ENCODE measurements at places on chromosomes 12 and 14.

- no peak for DNase-seq
Observed at GRCh38 chr14:91267965-91268437, 23.5 kb upstream of the GPR68 start.

- no peak for DNase-seq
Observed at GRCh38 chr12:74440469-74440868, 97.2 kb upstream of the ATXN7L3B start.

DNA sequence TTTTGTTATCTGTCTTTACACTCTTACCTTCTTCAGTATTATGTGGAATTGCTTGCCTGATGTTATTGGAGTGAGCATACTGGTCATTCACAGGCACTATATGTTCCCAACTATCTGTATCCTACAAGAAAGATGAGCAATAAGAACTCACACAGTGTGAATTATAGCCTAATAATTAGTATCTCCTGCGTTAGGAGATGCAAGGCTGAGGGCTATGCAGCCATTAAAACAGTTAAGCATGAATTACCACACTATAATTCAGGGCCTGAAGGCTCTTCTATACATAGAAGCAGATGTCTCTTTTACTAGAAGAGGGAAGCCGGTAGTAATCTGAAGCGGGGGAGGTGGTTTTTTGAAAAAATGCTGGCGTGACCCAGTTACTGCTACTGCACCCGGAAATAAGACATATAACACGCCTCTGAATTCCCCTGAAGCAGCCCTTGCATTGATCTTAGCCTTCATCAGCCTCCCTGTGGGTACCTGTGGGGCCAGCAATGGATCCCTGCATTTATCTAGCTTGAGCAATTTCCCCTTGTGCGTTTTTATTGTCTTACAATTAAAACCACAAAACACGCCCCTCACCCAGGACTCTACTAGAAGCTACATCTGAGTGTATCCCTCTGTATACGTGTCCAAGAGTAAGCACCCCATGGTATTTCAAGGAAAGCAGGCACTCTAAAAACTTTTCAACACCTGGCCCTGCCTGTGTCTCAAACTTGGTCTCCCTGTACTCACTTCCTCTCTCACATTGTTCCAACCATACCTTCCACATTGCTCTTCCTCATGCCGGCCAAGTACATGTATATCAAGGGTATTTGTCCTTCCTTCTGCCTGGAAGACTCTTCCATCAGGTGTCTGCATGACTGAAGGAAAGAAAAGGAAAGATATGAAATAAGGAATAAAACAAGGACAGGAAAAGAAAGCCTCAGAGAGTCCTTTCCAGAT lies 210.9 kb upstream of the ARID2 start:
- peak; percentile 10 for DNase-seq

DNA sequence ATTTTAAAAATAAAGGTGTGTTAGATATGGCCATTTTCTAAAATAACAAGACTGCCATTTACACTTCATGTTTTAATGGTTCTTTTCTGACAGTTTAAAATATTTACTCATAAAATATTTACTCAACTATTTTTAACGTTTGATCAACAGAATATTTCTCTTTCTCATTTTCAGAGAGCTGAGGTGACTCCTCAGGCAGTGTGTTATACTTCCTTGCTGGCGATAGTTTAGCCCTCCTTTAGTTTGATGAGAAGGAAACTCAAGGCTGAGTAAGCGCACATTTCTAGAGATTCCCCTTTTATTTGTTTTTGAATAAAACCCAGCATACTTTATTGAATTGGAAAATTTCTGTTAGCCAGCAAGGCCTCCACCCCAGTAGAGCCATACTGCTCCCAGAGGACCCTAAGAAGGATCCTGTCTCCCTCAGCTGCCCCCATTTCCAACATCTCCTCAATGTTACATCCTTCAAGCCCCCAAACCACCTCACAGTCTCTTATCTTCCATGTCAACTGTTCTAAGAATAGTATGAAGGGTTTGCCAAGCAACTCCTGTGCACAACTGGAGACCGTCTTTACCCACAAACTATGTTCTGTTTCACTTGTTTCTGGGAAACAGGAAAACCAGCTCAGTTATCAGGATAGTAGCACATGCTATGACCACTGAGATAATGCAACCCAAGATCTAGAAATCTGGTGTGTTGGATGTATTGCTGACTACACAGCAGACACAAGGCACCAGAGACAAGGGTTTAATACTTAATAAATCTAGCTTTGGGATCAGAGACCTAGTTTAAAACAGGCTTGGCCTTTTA lies 129.5 kb downstream of the STXBP6 start:
- no peak for DNase-seq

- no peak for DNase-seq
Observed at GRCh38 chr12:65977384-65977783, 153.1 kb downstream of the HMGA2 start.

DNA sequence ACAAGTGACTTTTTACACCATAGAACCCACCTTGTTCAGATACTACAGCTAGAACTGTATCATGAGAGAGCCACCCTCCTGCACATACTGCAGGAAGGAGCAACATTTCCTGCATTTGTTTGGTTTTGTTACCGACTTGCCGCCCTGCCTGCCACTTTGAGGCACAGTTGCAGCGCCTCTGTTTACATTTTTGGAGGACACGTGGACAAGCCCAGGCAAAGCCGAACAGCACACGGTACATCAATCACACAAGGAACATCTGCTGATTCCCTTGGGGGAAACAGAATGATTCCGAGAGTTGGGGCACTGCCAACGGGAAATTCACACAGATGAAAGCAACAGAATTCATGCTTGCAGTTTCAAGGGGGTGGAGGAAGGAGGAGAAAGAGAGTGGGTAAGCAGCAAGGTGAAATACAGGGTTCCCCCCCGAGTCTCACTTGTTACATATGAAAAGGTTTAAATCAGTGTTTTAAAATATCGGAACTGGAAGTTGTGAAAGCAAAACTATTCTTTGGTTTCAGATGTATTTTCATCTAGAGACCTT lies 110.7 kb downstream of the BTG1 start:
- peak; percentile 20 for DNase-seq

DNA sequence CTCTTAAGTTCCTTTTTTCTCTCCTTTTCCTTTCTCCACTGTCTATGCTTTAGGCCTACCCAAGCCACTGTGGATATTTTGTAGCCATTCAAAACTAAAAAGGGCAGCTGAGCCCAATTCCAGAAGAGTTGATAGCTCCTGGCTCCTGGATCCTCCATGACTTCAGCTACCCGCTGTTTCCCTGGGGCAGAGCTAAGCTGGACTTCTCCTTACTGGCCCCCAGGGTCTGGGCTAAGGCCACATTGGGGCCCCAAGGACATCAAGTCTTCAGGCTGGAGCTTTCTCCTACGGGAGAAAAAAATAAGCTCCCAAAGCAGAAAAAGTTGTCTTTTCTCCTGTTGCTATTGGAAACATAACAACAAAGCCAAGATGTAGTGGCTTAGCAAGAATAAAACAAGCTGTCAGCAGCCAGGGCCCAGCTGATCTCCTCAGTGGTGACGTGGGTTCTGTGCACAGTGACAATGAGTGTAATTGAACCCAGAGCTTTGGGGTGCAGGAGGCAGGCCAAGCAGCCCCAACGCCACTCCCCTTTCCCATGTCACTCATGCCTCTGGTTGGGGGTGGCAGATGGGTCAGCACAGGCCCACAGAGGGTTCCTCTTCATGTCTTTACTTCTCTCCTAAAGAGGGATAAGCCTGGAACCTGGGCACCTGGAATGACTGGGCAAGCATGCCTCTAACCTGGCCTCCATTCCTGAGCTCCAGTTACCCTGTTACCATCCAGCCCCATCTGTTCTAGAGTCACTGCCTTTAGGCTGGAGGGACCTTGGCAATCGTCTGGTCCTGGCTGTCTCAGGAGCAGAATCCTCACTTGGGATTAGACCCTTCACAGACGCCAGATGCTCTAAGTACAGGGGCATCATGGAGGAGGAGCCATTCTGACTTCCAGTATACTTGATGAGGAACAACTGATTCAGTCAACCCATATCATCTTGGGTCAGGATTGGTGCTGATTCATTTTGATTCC lies 171.2 kb downstream of the ZFP36L1 start:
- DNase-seq, result no peak

DNA sequence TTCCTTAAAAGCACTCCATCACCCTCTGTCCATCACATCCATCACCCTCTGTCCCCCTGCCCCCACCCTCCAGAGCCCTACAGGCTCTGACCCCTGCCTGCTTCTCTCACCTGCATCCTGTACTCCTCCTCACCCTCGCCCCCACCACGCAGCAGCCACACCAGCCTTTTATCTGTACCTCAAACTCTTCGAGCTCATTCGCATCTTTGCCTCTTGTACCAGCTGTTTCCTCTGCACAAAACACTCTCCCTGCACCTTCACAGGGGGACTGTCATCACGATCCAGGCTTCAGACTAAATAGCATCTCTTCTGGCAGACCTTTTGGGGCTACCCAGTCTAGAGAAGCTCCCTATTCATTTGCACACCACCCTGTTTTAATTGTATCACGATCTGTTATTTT lies 24.1 kb downstream of the TMEM229B start:
- DNase-seq, result no peak

DNA sequence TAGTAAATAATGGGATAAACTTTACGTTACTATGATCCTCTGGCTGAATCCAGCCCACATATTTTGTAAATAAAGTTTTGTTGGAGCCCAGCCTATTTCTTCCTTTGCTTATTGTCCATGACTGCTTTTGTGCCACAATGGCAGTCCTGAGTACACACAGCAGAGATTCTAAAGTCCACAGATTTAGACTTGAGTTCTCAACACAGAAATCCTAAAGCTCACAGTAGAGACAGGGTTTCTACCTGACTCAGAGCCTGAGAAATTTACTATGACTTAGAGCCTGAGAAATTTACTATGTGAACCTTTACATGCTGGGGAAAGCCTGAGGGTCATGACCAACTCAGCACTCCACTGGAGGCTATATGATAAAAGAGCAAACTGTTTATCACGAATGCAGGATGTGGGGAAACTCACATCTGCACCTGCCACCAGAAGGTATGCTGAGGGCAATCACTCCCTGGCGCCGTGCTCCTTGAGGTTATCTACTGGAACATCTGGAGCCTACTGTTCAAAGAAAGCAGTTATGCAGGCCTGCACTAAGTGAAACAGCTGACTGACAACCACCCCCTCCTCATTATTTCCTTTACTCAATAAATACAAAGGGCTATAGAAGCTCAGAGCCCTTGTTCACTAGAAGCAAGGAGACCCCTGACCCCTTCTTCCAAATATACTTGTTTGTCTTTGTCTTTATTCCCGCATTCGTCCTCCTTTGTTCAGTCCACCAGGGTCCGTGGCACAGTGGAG lies 52.6 kb upstream of the BICD1 start:
- DNase-seq, result no peak

DNA sequence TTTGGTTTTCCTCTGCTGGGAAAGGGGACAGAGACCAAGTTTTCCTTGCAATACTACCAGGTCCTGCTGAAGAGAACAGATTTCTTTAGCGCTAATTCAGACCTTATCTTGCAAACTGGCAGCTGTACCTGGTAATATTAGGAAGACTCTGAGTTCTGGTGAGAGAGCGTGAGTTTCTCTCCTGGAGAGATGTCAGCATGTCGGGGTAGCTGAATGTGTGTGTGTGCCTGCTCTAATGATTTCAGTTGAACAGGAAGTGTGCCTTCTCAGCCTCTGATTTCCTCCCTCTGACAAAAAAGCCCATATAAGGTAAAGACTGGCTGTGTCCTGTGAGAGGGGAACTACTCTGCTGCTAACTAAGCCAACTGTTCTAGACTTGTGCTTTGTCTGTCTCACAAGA lies 10.3 kb upstream of the ERP27 start:
- DNase-seq, result peak; percentile 27

DNA sequence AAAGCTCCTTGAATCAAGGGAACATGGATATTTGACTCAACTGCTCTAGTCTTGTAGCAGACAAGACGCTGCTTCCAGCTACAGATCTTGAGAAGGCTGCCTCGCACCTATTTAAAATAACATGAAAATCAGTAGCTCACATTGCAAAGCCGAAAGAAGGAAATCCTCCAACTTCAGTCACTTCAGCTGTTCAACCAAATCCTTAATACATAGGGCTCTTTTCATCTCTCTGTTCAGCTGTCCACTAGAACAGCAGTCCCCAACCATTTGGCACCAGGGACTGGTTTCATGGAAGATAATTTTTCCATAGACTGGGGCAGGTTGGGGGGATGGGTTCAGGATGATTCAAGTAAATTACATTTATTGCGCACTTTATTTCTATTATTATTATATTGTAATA lies 1116.0 kb upstream of the TMEM132C start:
- no peak for DNase-seq

GRCh38 chr12:45278447-45278846 lies 62.6 kb downstream of the ANO6 start:
- DNase-seq, result no peak

DNA sequence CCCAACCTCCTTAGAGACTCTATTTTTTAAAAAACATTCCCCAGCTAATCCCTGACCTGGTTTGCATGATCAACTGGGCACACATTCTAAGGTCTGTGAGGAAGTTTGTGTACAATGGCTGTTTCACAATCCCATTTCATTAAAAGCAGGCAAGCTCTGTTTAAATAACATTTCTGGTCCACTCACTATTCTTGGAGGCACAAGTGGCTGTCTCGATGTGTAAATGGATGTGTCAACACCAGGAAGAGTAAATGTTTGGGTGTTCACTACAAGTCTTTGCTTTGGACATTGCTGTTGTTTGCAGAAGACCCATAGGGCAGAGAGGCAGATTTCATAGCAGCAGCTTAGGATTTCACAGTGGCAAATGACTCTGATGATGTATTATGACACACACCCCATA lies 98.3 kb downstream of the PDZRN4 start:
- DNase-seq, result no peak

GRCh38 chr12:58285551-58285950 lies 344.2 kb downstream of the ATP23 start:
- DNase-seq, result no peak

- DNase-seq, result no peak
Observed at GRCh38 chr12:47754881-47755280, 3.8 kb downstream of the RAPGEF3 start.

DNA sequence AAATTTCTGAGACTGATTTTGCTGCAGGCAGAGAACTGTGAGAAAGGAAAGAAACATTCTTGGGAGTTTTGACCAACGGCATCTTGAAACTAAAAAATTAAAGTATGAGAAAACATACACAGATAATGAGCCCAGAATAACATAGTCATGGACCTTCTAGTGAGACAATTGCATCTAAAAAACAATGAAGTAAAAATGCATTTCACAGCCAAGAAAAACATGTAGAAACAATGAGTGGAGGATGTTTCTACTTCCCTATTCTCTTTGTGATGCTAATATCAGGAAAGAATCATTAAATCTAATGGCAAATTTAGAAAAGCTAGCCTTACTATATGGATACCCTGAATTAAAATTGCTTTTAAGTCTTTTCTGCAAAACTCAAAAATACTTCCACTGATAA lies 12.2 kb upstream of the PLEKHG7 start:
- no peak for DNase-seq

DNA sequence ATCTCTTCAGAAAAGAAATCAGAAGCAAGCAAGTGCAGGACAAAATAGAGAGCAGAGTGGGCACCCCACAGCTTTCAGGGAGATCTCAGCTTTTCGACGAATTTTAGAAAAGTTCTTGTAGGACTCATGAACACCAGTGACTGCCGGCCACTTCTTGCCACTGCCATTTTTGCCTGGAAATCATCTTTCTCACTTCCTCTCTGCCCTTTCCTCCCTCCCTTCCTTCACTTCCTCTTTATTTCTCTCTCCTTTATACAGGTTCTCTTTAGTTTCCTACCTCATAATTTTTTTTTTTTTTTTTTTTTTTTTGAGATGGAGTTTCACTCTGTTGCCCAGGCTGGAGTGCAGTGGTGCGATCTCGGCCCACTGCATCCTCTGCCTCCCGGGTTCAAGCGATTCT lies 185.6 kb downstream of the APAF1 start:
- DNase-seq, result no peak

All from activated naive CD8-positive, alpha-beta T cell treated with anti-CD3 and anti-CD28 coated beads, Interleukin-2, amount 50 U/mL, for 16 hours (primary cell).